ENCODE measurements at places on chromosomes 6 and 20. TPM values are rescaled to one million over a fixed set of nuclear protein-coding genes. Genes with fewer than 3 reads are reported as not detected.

HS3ST5 gene
- total RNA-seq = not detected

TBXT gene
- not detected for total RNA-seq

MDN1 gene
- 24.0 TPM for total RNA-seq

ORC3 gene
- total RNA-seq = 18.4 TPM

DNA sequence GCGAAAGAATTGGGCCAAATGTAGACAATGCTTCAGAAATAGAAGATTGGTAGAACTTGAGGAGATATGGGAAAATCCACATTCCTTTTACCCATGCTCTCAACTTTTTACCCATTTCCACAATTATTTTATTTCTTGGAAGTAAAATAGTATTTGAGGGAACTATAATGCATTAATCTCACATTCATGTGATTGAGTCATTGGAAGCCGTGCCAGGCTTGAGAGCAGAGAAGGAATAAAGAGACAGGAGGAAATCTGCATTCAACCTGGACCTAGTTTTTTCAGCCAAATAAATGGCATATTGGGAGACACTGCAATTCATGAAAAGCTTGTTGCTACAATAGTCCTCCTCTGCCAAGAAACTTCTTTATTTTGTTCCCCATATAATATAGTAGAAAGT is 2.8 kb upstream of the NUP153 start:
- no peak for DNase-seq
